ENCODE measurements at places on chromosomes 4 and X.

DNA sequence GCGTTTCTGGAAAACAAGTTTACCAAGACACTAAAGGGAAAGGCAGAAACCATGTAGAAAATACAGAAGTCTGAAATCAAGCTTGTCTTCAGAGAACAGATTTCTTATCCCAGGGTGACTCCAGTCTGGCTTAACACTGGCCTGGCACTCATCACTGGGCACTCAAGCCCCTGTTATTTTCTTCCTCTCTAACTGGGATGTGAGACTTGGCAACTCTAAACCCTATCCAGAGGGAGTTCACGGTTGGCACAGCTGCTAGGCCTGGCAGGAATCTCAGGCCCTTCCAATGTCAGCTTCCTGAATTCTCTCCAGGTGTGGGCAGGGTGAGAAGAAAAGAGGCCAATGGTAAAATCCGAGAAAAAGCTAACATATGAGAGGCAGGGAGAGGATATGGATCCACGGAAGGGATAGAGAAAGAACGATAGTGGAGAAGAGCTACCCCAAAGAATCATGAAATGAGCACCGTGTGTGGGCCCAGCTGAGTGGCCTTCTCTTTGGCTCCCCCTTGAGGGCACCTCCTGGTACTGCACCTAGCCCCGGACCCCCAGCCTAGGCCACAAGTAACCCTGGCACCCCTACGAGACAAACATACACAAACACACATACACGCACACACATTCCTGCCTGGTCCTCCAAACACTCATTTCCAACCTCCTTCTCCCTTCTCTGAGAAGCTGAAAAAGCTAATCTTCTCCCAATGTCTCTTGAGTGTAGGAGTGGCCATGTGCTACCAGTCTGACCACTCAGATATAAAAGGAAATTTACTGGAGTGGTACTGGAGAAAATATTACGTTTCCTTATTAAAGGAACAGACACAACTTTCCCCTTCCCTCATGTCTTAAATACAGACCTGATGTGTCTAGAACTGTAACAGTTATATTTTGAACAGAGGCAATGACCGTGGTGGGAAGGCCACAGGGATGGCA, 16.6 kb upstream of the PTCHD1 start:
- peak; percentile 33 for DNase-seq

- DNase-seq = no peak
These were observed 15.6 kb upstream of the SPRY1 start for GRCh38 chr4:123380728-123381716.

DNA sequence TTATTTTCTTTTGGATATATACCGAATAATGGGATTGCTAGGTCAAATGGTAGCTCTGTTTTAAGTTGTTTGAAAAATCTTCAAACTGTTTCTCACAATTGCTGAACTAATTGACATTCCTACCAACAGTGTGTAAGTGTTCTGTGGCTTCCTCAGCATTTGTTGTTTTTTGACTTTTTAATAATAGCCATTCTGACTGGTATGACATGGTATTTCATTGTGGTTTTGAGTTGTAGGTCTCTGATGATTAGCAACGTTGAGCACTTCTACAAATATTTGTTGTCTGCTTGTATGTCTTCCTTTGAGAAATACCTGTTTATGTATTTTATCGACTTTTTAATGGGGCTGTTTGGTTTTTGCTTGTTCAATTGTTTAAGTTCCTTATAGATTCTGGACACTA, 680.1 kb upstream of the GRIA3 start:
- DNase-seq = no peak

GRCh38 chrX:124362072-124362471, 15.7 kb downstream of the SH2D1A start:
- peak; percentile 46 for DNase-seq

DNA sequence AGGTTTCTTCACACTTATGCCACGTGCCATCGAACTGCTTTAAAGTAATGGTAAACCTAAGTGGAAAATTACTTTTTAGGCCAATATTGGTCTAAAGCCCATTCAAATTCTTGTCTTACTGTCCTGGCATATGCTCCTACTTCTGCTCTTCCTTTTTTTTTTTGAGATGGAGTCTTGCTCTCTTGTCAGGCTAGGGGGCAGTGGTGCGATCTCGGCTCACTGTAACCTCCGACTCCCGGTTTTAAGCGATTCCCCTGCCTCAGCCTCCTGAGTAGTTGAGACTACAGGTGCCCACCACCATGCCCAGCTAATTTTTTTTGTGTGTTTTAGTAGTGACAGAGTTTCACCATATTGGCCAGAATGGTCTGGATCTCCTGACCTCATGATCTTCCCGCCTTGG, 129.0 kb upstream of the TECRL start:
- no peak for DNase-seq

GRCh38 chr4:17662694-17663093, 48.3 kb downstream of the MED28 start:
- no peak for DNase-seq

- DNase-seq = no peak
These were observed 27.1 kb downstream of the KCTD8 start for GRCh38 chr4:44421330-44422065.

GRCh38 chr4:100466501-100466900, 51.3 kb downstream of the EMCN start:
- no peak for DNase-seq

DNA sequence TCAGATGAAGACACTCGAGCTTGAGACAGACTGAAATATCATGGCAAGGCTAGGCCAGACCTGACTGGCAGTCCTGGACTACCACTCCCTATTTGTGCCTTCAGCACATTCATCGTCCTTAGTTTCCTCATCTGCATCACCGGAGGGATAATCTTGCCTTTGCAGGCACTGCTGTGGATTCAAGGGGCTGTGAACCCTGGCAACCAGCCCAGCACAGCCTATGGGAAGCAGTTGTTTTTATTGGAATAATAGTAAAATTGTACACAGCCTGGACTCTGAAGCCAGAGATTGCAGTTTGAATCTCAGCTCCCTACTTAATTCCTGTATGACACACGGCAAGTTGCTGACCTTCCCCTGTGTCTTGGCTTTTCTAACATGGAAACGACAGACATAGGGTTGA, 161.0 kb downstream of the NSUN7 start:
- DNase-seq = no peak

DNA sequence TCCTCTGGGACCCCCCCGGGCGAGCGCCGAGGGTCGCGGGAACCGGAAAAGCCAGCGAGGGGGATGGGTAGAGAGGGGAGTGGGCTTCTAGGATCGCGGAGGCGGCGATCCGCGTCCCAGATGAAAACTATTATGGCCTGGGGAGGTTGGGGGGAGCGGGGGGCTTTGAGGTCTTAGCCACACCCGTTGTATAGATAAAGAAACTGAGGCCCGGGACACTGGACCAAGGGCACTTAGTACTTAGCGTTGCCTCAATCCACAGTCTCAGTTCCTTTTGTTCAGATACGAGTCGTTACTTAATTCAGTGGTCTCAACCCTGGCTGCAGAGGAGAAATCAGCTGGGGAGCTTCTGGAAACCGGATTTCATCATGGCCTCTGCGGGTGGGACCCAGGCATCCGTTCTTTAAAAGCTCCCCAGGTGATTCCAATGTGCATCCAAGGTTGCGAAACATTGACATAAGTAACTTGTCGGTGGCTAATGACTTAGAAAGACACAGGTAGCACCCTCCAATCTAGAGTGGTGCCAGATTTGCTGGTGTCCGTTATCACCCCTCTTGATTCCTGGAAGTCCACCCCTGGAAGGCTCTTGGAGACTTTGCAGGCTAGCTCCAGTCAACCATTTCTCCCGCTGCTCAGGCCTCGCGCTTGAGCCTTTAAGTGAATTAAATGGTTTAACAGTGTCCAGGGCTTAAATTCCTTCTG, 90.7 kb downstream of the GEMIN8 start:
- no peak for DNase-seq

- DNase-seq = peak; percentile 30
These were observed 88.7 kb upstream of the ELOVL6 start for GRCh38 chr4:110287130-110287529.

- no peak for DNase-seq
These were observed 30.1 kb downstream of the GABRB1 start for GRCh38 chr4:47061435-47061834.

DNA sequence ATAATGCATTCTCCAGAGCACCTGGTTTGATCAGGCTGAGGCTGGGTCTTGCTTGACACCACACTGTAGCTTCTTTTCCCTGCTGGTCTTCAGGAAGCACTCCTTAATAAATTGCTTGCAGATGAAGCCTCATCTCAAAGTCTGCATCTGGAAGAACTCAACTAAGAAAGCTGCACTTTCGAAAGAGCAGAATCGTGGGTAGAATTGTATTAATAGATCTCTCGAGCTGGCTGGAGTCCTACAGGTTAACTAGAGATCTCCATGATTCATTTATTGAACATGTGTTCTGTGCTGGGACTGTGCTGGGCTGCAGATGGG, 152.7 kb downstream of the STK32B start:
- DNase-seq = no peak

DNA sequence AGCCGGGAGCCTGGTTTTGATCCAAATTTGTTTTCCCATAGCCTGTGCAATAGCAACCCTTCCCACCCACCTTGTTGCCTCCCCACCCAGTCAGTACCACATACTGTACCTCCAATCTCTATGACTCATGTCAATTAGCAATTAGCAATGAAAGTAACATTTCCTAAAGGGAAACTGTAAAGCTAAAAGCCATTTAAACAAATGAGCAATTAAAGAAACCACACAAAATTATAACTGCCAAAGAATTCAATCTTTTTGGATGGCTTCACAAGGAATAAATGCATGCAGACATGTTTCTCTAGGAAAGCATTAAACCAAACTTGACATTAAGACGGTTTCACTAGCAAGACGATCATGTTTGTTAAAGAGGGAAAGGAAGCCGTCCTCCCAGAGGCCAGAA, 169.0 kb upstream of the MAP3K15 start:
- no peak for DNase-seq

- DNase-seq = no peak
These were observed 116.1 kb downstream of the GASK1B start for GRCh38 chr4:158056689-158057245.

- no peak for DNase-seq
These were observed 90.4 kb upstream of the NDP start for GRCh38 chrX:44063606-44064005.

GRCh38 chr4:102574317-102574716, 73.2 kb downstream of the NFKB1 start:
- DNase-seq = no peak

DNA sequence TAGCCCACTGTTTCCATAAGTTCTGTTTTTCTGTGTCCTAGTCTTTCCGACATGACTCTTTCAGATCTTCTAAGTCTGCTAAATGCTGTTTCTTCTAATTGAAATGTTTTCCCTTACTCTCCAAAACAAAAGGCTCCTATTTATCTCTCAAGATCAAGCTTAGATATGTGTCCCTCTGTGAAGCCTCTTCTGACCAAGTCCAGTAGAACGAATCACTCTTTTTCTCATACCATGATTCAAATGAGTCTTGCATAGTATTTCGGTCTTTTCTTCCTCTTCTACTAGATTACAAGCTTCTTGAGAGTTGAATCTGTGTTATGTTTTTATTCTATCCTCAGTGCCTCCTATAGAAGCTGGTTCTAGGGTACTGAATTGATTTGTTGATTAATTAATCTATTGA, 45.3 kb upstream of the PRDM8 start:
- no peak for DNase-seq

- no peak for DNase-seq
These were observed 76.7 kb downstream of the AFF1 start for GRCh38 chr4:87011340-87012034.

DNA sequence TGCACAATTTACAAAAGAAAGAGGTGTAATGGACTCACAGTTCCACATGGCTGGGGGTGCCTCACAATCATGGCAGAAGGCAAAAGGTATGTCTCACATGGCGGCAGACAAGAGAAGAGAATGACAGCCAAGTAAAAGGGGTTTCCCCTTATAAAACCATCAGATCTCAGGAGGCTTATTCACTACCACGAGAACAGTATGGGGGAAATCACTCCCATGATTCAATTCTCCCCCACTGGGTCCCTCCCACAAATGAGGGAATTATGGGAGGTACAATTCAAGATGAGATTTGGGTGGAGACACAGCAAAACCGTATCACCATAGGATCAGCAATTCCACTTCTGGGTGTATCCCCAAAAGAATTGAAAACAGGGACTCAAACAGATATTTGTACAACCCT, 97.5 kb upstream of the STX18 start:
- no peak for DNase-seq

GRCh38 chr4:8591114-8591513, 1.5 kb upstream of the CPZ start:
- DNase-seq = no peak

DNA sequence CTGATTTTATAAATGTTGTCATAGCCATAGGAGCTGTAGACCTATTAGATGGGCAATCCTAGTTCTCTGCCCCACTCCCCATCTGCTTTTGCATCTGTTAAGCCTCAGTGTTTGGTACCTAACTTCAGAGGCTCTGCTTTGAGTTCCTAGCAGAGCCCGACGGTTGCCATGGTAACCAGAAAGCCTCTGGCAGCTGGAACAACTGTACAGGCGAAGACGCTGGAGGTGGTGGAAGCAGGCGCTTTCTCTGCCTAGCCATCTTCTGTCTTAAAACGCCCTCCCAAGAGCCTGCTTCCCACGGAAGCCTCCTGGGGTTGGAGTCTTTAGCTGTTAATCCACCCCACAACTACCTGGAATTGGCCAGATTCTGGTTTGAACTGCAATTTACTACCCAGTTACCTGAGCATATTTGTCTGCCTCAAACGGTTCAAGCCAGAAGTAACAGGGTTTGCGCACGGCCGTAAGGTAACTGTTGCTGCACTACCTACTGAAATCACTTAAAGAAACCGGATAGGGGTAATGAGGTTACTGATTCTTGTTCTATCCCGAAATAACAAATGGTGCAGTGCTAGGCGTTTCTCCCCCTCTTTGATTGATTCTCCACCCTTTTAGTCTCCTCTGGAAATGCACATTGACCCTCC, 1.0 kb upstream of the GABRG1 start:
- no peak for DNase-seq

DNA sequence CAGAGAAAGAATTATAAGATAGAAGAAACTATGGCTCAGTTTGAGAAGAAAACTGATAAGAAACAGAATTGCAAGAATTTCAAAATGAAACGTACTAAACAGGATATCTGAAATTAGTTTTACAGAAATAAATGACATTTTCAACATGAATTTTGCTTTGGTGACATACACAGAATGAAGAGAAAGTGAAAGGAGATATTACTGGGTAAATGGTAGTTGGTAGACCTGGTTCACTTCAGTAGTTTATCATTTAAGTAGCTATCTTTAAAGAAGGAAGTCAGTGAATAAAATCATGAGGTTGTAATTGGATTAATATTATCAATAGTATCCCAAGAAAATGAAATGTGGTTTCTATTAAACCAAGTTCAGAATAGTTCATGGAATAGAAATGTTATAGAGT, 395.5 kb upstream of the SMIM31 start:
- no peak for DNase-seq

GRCh38 chrX:27680726-27681125, 90.6 kb downstream of the DCAF8L2 start:
- no peak for DNase-seq

- DNase-seq = no peak
These were observed 505.0 kb downstream of the BCOR start for GRCh38 chrX:39592776-39593175.

GRCh38 chrX:3312109-3312508, 34.3 kb downstream of the MXRA5 start:
- no peak for DNase-seq

GRCh38 chr4:74118600-74119338, 19.8 kb upstream of the CXCL2 start:
- no peak for DNase-seq

All from activated CD4-positive, alpha-beta memory T cell treated with anti-CD3 and anti-CD28 coated beads for 36 hours (primary cell).